ENCODE measurements at places on chromosomes 12 and 14.

DNA sequence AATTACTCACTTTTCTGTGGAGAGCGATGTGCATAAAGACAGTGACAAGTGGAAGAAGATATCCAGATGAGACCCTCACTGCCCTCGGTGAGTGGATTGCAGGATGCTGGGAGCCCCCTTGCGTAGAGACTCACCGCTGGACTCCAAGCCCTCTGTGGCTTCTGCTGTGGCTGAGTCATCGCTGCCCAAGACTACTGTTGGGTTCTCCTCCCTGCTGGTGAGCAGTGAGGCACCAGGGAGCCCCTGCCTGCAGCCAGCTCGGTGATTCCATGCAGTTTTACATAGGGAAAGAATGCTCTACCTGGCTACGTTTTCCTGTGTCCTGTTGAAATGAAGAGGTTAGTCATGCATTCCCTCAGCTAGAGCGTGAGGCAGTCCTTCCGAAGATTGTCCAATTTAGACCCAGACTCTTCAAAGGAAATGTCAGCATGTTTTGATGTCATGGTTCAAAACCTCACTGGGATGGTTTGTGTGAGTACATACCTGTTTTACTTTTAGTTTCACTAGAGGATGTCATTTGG, 28.2 kb downstream of the TRAF3 start:
- peak; percentile 19 for DNase-seq

DNA sequence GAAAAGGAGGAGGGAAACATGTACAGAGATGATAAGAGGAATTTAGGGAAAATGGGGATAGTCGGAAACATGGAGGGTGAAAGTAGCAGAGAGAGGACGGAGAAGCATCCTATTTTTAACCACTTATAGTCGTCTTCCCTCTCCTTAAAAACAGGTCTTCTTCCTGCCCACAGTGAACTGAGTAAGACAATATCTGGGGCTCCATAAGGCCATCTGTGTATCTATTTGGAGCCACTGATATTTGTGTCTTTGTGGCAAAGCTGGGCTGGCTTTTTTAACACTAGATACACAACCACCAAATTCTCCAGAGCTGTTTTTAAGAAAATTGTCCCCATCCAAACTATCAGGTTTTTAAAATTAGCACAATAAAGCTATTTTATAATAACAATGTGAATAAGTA, 109.5 kb upstream of the RAP1B start:
- no peak for DNase-seq

- no peak for DNase-seq
These were observed 21.3 kb downstream of the MOK start for GRCh38 chr14:102283631-102284129.

- no peak for DNase-seq
These were observed 270.9 kb downstream of the C12orf50 start for GRCh38 chr12:87758271-87758670.

DNA sequence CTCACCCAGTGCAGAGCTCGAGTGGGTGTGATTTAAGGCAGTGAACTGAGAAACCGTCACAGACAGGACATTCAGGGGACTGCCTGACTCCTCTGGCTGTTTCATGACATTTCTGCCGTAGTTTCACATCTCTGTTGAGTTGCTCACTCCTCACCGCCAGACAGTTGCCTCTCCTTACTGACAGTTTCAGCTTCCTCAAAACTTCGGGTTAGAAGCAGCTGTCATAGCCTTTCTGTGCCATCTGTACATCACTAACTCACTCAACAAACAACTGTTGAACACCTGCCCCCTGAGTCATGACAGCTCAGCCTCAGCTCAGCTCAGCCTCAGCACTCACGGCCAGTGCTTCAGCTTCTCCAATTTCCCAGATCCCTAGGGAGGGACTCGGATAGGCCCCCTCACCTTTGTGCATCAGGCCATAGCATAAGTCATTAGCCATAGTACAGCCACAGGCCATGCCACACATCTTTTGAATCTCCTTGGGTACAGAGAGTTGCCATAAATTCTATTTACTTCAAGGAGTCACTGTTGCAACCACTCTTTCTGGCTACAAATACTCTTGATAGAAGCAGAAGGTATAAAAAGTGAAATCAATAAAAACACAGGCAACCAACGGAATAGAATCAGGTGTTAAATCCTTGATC, 6.2 kb upstream of the SLC15A4 start:
- no peak for DNase-seq

DNA sequence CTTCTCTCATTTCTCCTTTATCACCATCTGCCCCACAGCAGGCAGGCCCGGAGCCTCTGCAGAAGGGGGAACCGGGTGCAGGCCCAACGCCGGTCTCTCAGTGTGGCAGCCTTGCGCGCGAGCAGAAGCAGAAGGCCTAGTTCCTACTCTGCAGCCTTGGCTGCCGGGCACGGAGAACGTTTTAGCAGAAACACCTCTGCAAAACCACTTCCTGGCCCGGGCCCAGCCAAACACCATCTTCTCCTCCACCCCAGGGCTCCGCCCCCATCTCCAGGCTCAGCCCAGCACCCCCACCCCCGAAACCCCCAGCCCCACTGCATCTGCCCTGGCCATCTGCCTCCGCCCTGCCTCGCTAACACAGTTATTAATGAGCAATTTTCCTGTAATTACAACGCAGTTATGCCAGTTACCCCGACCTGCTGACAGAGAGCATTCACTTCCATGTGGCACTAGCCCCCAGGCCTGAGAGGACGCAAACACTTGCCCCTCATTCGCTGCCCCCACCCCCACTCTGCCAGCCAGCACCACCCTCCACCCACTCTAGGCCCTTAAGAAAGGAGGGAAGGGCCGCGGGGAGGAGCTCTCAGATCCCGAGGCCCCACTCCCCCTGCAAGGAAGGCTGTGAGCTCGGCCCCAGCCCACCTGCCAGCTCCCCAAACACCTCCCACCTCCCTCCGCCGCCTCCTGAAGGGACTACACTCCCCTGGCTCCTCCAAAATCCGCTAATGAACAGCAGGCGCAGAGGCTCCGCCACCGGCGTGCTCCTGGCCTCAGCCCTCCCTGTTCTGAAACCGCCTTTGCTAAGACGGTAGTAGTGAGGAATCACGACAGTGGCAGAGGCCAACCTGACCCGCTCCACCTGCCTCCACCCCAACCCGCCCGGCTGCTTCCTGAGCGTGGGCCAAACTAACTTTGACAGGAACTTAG, 44.7 kb upstream of the FBRSL1 start:
- peak; percentile 71 for DNase-seq

GRCh38 chr12:388541-389141, 479 bp downstream of the KDM5A start:
- DNase-seq, result peak; percentile 19

- DNase-seq, result no peak
These were observed 20.0 kb upstream of the FICD start for GRCh38 chr12:108495054-108495453.

GRCh38 chr14:24795406-24795805, 161.4 kb upstream of the GZMB start:
- DNase-seq, result no peak

DNA sequence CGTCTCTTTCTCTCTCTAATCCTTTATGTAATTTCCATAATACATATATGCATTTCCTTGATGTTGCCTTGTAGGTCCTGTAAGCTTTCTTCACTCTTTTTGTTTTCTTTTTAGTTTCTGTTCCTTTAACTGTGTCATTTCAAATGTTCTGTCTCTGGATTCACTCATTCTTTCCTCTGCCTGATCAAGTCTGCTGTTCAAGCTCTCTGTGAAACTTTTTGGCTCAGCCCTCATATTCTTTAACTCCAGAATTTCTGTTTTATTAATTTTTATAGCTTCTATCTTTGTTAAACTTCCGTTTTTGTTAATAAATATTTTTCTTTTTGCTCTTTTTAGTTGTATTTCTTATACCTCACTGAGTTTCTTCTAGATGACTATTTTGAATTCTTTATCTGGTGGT, 321.3 kb upstream of the LMO3 start:
- DNase-seq, result no peak

DNA sequence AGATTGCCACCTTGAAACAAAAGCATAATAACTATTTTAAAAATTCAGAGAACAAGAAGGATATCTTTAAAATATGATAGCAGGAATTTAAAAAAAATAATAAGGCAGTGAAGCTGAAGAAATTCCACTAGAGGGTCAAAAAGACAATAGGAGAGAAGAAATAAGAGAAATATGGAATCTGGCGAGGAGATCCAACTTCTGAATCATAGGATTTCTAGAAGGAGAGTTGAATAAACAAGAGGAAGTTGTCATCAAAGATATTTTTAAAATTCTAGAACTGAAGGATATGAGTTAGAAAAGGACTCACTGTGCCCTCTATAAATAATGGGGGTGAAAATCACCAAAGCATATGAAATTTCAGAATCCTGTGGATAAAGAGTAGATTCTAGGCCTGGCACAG, 26.8 kb upstream of the TOMM20L start:
- no peak for DNase-seq

- DNase-seq, result no peak
These were observed 241.1 kb upstream of the FBXO33 start for GRCh38 chr14:39673270-39673711.

- DNase-seq, result no peak
These were observed 1067.9 kb downstream of the BCL11B start for GRCh38 chr14:98204139-98204538.

DNA sequence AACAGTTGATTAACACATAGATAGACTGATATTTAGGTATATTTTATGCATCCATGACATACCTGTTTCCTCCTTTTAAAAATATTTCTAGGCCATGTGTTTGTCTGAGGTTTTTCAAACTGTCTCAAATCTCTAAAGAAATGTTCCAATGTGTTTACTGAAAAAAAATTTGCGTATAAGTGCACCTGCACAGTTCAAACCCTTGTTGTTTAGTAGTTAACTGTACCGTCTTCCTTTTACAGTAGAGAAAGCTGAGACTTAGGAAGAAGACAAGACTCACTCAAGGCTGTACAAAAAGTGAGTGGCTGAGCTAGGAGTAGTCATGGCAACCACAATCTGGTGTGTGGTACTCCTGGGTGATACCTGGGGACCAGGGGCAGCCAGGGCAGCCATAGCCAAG, 934.6 kb downstream of the VRK1 start:
- DNase-seq, result no peak

DNA sequence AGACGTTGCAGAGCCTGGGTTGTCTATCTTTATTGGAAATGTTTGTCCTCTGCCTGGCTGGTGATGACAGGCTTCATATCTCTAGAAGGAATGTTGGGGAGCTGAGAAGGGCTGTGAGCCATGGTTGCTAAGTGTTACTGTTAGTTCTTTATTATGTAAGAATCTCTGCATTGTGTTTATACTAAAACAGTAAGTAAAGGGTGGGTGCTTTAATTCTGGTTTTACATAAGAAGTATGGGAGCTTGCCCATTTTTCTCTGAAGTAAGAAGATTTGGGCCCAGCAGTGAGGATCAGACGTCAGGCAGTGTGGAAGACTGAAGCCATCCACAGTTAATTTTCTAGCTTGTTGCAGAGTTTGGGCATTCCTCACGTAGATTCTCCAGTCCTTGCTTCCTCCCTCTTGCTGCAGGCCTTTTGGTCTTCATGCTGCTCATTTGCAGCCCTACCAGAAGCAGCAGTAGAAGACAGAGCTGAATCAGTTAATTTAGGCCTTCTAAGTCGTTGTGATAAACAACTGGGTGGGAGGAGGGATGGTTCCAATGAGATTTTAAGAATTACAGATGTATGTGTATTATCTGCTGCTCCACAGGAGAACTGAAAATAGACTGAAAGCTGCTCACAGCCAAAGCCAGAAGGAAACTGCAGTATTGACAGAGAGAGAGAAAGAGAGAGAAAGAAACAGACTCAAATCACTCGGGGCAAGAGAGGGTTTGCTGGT, 21.4 kb downstream of the WNT5B start:
- DNase-seq, result no peak

DNA sequence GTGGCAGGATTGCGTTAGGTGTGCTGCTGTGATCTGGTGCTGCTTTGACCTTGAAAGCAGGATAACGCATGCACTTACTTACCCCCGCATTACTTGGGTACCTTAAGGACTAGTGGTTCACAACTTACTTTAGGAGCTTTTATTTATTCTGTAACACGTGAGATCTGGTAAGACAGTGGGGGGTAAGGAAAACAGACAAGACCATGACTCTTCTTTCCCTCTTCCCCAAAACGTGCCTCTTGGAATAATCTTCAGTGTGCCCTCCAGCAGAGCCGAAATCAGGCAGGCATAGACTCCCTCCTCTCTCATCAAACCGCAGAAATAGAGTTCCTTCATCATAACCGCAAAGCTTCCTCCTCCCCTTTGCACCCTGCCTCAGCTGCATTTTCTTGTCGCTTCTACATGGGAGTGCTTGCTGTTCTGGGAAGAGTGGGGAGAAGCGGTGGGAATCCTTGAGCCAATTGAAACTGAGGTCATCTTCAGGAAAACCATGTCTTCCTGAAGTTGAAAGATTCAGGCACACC, 43.4 kb downstream of the RAD52 start:
- no peak for DNase-seq

DNA sequence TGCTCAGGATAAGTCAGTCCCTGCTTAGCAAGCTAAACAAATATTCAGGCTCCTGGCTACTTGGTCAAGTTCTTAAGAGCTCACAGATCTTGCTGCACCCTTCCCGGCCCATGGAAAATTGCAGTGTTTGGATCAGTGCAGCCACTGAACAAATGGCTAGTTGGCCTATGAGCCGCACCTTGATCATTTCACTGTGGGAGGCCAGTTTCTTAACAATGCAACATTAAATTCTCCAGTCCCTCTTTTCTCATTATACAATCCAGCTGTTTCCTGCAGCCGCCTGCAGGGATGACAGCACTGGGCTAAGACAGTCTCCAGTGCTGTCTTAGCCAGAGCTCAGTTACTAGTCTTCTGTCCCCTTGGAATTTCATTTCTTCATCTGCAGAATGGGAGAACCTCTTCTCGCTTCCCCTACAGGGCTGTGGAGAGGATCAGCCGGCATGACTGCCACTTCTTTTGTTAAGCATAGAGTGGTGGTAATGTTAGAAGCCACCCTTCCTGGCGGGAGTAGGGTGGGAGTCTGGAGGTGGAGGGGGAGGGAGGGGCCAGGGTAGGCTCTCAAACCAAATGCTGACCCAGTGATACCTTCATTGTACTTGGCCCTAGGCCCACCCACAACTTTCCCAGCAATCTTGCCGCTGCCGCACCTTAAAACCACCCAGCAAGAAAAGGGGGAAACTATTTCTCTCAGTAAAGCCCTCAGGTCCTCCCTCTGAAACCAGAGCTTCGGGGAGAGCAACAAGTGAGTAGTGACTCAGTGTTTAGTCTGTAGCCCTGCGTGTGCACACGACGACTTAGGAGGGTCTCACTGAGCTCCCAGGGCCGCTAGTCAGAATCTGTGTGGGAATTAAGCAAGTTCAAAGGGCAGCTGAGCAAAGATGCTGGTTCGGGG, 145.7 kb downstream of the NUAK1 start:
- DNase-seq, result no peak

- no peak for DNase-seq
These were observed 8.1 kb downstream of the KRT18 start for GRCh38 chr12:52956987-52957386.

- DNase-seq, result no peak
These were observed 2.9 kb downstream of the HIGD1C start for GRCh38 chr12:50955288-50955687.

- DNase-seq, result no peak
These were observed 21.2 kb downstream of the KLC1 start for GRCh38 chr14:103650213-103650612.

GRCh38 chr12:15977999-15978951, 67.1 kb downstream of the DERA start:
- DNase-seq, result no peak

GRCh38 chr14:89214221-89214965, 202.6 kb downstream of the FOXN3 start:
- no peak for DNase-seq
